ENCODE measurements at places on chromosomes 3 and 15.

DNA sequence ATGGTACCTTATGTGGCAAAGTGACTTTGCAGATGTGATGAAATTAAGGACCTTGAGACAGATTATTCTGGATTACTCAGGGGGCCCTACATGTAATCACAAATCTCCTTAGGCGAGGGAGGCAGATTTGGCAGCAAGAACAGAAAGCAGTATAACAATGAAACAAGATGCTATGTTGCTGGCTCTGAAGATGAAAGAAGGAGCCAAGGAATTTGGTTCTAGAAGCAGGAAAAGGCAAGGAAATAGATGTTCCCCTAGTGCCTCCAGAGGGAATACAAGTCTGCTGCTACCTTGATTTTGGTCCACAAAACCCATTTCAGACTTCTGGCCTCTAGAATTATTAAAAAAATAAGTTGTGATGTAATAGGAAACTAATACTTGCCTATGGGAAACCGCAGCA, 64.5 kb downstream of the PIK3R4 start:
- DNase-seq, result no peak

- DNase-seq, result no peak
Measured at GRCh38 chr3:72766866-72767265, 81.4 kb downstream of the SHQ1 start.

- no peak for DNase-seq
Measured at GRCh38 chr3:100647657-100648056, 38.3 kb downstream of the ADGRG7 start.

DNA sequence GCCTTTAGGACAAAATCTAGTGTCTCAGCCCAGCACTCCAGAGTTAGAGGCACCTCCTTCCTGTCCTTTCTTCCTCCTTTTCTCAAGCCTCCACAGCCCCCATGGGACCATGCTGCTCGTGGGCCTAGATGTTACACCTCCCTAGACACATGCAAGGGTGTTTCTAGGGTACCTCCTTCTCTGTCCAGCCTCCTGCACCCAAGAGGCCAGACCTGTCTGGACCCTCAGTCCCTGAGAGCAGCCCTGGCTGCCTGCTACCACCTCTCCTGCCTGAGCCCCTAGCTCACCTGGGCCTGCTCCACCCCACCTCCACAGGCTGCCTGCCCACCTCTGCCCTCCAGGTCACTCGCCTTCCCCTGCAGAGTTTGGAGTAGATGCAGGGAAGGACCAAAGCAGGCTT, 5.2 kb downstream of the LOXL1 start:
- DNase-seq, result no peak

DNA sequence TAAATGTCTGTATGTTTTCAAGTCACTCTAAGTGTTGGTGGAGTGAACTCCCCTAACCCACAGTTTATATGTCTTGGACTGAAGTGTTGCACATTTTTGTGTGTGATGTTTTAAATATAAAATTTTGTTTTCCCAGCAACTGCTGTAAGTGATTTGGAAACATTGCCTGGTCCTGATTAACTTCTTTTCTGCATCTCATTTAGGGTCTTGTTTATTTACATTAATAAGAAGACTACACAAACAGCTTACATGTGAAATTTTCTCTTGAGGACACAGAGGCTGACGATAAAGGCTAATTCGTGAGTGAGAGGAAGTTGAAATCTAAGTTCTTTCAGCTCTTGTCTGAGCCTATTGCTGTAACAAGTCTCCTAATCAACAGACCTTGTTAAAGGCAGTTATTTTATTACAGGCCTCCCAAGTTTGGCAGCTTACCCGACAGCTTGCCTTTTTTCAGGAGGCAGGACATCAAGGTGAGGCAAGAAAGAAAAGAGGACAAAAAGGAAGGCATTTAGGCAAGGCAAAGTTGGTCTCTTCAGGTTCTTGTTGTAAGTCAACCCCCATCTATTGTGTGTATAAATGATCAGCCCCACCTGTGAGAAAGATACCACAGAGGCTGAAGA, 177.7 kb upstream of the NR2E3 start:
- DNase-seq, result no peak

DNA sequence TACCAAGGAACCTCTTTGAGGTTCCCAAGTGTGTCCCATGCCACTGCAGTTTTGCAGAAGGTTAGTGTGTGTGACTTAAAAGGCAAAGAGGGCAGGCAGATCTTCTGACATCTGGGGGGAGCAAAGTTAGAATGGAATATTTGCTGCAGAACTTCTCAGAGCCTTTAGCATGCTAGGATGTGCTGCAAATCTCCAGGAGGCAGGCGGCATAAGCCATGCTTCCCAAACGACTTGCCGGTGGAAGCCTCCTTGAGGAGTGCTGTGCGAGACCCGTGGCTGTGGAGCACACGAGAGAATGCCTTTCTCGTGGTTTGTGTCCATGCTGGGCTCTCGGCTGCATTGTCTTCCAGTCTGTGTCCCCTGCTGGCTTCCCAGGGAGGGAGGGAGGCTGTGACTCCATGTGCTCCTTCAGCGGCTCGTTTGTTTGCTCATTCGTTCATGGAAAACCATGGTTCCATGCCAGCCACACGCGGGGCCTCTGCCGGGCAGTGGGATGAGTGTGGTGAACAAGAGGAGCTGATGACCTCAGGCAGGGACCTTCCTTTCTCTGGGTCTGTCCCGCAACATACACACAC, 13.8 kb downstream of the HDAC11 start:
- no peak for DNase-seq

- no peak for DNase-seq
Measured at GRCh38 chr3:59866076-59866475, 816.3 kb upstream of the CFAP20DC start.

DNA sequence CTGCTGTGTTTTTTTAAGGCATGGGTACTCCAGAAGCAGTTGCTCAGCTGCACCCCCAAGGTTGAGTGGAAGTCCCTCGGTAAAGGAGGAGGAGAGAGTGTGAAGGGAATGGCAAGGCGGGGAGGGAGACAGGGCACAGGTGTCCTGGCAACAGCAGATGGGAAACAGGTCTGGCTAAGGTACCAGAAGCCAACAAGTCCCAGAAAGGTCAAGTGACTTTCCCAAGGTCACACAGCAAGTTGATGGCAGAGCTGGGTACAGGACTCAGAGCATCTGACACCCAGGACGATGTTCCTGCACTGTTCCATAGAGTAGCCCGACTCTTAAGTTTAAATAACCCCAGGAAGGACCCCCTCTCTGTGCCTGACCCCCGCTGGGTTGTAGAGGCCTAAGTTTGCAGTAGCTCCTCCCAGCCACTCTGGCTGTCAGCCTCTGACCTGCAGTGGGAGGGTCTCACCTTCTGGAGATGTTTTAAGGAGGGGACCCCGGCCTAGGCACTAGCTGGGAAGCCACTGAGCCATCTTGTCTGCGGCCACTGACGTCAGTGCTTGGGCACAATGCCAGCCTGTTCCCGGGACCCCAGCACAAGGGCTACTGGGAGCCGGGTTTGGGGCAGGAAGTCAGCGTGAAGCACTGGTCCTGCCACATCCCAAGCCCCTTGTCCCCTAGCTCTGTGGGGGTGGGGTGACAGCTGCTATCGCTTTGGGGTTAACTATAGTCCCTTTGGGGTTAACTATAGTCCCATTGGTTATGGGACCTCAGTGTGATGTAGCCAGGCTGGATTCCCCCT, 10.5 kb downstream of the CSK start:
- DNase-seq, result no peak

GRCh38 chr15:75036212-75036616, 12.8 kb downstream of the PPCDC start:
- no peak for DNase-seq

DNA sequence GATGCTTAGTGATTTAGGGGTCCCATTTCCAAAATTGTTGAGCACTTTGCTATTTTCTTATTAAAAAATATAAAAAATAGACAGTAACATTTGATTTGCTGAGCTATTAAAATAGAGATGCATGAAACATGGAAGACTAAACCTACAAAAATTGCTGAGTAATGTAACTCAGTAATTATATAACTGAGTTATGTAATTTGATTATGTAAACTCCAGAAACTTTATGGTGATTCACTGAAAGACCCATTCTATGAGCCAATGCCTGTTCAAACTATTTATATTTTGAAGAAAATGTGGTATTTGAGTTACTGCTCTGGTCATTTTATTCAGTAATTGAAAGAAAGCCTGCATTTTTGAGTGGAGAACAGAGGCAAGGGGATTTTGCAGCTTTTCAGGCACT, 1221.5 kb upstream of the ALCAM start:
- no peak for DNase-seq

Data from stimulated activated CD4-positive, alpha-beta T cell treated with anti-CD3 and anti-CD28 coated beads, Interleukin-15, amount 100 ng/mL, for 1 hour (primary cell).